ENCODE measurements at places on chromosomes 2 and 18.

DNA sequence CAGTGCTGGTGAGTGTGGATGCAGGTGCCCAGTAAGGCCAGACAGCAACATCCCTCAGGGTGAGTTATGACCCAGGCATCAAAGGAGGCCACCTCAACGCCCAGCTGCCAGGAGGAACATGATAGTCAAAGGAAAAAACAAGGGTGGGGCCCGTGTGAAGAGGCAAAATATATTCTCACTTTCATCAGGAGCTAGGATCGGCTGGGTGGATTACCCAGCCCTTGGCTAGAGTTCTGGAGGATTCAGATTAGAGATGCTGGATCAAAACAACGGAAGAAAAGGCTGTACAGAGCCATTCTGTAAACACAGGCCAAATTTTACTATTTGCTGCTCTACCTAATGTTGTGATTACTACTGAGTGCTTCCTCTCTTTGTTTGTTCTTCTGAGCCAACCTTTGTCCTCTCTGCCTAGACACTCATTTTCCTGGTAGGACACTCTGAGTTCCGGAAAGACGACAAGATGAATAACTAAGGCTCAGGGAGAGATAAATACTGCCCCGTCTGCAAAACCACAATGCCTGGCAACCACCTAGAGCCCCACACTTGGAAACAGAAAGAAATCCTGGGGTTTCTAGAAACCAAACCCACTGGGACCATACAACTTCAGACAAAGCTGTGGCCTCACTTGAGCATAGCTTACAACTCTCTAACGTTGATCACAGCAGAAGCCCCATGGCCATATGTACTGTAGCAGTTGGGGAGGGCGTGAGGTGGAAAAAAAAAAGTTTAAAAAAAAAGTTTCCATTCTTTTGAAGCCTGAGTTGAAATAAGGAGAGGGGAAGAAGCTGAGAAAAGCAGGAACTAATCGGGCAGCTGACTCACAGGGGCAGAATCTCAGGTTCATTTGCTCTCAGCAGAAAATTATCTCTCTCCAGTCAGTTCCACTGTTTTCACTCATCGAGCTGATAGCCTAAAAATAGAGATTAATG, 17.8 kb upstream of the PMAIP1 start:
- no peak for DNase-seq

DNA sequence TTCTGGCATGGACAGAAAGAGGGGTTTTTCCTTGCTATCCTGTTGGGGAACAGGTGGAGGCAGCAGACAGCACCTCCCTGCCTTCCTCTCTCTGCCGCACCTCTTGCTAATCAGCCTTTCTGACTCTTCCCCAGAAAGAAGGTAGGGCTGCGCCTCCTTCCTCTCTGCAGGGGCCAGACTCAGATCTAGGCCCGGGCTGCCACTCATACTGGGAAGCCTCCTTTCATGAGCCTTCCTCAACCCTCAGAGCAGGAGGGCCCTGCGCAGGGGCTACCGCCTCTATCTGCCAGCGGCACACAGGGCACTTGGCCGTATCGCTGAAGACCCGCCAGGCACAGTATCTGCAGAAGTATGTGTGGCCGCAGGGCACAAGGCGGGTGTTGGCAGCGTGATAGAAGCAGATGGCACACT, 7.1 kb downstream of the NEURL3 start:
- no peak for DNase-seq

- no peak for DNase-seq
Measured at GRCh38 chr2:38789691-38790090, 11.7 kb downstream of the GEMIN6 start.

DNA sequence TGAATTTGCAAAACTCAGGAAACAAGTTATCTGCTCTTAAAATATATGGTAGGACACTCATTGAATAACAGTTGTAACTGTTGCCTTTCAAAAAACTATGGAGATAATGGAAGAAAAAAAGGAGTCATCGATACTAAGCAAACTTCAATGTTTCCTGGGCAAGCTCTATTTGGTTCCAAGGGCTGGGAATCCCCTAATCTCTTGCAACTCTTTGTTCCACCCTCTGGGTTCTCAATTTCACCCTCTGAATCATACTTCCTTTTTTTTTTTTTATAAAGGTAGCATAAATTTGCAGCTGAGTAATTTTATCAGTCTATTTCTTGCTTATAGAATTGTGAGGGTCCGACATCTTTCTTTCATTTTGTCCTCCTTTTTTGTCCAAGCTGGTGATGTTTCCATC, 36.7 kb downstream of the SLC9A4 start:
- DNase-seq: no peak

DNA sequence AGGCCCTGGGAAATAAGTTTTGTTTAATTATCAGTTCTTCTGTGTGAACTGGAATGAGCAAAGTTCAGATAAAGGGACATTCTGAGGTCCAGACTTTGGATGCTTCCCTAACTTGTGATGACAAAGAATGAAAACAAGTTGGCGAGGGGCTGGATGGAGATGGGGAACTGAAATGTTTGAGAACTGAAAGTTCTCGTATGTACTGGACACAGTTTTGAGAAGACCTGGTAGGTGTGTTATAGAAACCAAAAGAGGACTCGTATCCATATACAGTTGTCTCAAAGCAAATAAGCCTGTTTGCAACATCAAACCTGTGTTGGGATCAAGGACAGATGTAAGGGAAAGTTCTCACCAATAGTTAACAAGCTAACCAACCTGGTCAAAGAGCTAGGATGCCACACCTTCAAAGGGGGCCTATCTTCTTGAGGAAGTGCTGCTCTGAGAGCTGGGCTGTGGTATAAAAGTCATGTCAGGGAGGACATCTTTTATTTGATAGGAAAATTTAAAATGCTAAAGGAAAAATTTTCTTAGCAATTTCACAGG, at the start of gene UPP2:
TSS of gene UPP2 (plus strand) at position 493 of the 543 bp plus-strand sequence. CDS start 188 bp downstream, outside the sequence.
- DNase-seq: no peak

- DNase-seq: no peak
Measured at GRCh38 chr2:232632904-232633412, 446 bp upstream of the EFHD1 start.

DNA sequence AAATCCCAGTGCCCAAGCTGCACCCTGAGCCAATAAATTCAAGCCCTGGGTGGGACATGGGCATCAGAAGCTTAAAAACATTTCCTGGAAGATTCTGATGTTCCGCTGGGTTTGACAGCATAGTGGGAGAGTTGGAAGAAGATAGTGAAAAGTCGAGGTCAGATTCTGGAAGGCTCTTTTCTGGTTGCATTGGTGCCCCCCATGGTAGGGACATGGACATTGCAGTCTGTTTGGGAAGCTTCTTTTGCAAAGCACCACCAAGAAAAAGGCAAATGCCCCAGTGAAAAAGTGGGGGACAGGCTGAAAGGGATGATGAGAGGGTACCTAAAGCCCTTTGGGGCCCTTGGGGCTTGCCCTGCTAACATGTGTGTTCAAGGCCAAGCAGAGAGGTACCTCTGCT, 21.0 kb downstream of the MERTK start:
- DNase-seq: no peak

All from activated CD4-positive, alpha-beta T cell treated with anti-CD3 and anti-CD28 coated beads, Interleukin-2, amount 50 U/mL, for 4 hours (primary cell).